Airway epithelial cell (primary cell): ENCODE measurements at places on chromosomes 1 and 21. TPM values are rescaled to one million over a fixed set of nuclear protein-coding genes. Genes with fewer than 3 reads are reported as not detected.

Gene C4BPA
- not detected in 2 replicates for total RNA-seq

Gene TMPRSS3
- 0.09 TPM in 1 of 2 replicates, not detected in the other for total RNA-seq

Gene CHI3L2
- 0.28 TPM in 1 of 2 replicates, not detected in the other for total RNA-seq

Gene RGS13
- total RNA-seq, result not detected in 2 replicates

Gene FAM167B
- total RNA-seq, result not detected in 2 replicates

Gene NOL9
- total RNA-seq, result 11.6 and 15.7 TPM in 2 replicates

Gene ELF3
- 39.6 and 44.8 TPM in 2 replicates for total RNA-seq

Gene SPATA45
- total RNA-seq, result not detected in 2 replicates

Gene TNNT2
- 1.3 and 2.6 TPM in 2 replicates for total RNA-seq

Gene BCAS2
- total RNA-seq, result 36.5 and 49.8 TPM in 2 replicates

Gene LAX1
- total RNA-seq, result not detected in 2 replicates

Gene SORT1
- 17.7 and 22.0 TPM in 2 replicates for total RNA-seq

Gene TFAP2E
- total RNA-seq, result 0.23 and 0.49 TPM in 2 replicates

Gene PROX1
- 0.14 and 0.28 TPM in 2 replicates for total RNA-seq

Gene NIPAL3
- total RNA-seq, result 49.6 and 64.5 TPM in 2 replicates
